ENCODE measurements at places on chromosomes 6 and 20.

DNA sequence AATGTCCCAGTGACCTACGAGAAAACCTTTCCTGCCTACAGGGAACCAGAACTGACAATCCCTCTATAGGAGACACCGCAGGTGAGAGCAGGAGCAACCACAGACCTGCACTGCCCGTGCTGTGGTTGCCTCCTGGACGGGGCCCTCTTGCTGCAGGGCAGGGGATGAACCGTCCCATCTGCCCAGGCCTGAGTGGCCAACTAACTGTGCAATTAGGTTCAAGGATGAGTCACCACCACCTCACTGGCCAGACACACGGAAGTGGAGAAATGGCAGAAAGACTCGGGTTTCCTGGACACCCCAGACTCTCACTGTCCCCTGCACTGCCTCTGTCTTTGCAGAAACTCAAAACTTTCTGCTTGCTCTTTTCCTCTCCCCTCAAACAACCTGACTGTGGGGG is 13.8 kb upstream of the HLA-G start:
- DNase-seq: no peak

DNA sequence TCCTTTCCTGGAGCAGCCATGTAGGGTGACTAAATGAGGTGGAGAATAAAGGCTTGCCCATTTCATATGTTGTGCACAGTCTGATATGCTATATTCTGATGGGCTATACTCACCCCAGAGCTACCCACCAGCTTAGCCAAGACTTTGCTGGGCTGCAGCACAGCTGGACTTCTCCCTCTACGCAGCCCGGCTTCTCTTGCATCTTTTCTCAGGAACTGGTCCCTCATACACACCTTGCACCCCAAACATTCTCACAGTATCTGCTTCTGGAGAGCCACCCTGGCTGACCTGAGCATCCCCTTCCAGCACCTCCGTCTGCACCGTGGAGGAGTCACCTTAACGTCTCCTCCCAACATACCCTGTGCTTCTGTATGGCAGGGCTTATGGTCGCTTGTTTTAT is 150.8 kb upstream of the PMEPA1 start:
- DNase-seq: no peak

GRCh38 chr6:16367571-16367970 is 129.2 kb downstream of the GMPR start:
- DNase-seq: no peak

DNA sequence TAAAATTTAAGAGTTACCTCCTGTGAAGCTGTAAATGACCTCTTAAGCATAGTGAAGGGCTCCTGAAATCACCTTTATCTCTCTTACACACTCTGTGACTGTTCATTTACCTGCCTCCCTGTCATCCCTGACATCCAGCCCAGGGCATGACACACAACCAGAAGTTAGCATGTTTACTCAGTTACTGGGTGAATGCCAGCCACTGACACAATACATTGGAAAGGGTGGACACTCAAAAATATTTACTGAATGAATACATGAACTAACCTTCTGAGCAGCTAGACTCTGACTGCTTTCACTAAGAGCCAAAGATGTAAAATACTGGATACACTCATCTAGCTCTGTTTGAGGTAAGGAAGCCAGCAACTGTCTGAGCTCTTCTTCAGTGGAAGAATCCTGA is 25.3 kb downstream of the SERAC1 start:
- DNase-seq: no peak

DNA sequence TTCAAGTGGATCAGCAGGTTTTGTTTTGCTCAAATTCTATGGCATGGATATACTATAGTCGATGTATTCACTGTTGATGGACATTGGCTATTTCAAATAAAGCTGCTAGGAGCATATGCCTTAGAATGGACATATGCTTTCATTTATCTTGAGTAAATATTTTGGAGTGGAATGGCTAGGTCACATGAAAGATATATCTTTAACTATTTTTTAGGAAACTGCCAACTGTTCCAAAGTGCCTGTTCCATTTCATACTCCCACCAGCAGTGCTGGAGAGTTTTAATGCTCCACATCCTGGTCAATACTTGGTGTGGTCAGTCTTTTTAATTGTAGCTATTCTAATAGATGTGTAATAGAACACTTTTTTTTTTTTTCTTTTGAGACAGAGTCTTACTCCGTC is 81.1 kb upstream of the PIM1 start:
- DNase-seq: no peak

GRCh38 chr20:44640522-44640921 is 11.0 kb downstream of the ADA start:
- no peak for DNase-seq

GRCh38 chr20:25858495-25859425 is 162.1 kb upstream of the ZNF337 start:
- no peak for DNase-seq

- no peak for DNase-seq
These were observed 156.8 kb upstream of the JARID2 start for GRCh38 chr6:15088904-15089568.

DNA sequence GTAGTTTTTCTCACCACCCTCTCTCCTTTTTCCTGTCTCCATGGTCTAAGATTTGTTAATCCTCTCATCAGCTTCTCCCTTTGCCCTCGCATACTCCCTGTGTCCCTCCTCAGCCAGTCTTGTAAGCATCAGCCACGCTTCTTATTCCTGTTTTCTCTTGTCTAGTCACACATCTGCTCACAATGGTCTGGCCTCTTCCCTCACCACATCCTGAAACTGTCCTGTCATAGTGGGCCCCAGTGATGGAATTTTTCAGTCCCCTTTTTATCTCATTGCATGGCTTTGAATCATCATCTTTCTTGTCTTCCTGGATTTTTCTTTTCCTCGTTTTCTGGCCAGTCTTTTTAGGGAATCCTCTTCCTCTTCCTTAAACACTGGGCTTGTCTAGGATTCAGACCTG is 57.2 kb downstream of the GFRA4 start:
- no peak for DNase-seq

DNA sequence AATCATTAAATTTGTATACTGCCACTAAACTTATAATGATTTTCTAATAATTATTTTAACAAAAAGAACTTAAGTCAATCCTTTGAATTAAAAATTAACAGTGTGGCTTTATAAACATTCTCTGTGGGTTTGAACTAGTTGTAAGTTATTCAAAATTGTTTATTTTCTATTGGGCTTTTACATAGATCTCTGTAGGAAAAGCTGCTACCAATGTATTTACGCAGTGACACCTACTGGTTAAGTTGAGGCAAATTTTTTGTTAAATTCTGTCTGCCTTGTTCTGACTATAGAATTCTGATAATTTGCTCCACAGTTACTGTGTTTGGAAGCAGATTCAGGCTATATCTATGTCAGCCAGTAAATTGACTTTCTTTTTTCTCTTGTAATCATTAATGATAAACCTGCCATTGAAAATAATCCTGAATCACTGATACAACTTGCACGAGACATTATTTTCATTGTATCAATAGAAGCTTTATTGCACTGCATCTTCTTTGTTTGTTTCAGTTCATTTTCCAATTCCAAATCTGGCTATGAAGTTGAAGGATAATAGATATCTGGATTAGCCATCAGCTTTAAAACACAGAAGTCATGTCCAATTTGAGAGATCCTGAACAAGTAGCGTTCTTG is 66.0 kb upstream of the UTRN start:
- DNase-seq: no peak

DNA sequence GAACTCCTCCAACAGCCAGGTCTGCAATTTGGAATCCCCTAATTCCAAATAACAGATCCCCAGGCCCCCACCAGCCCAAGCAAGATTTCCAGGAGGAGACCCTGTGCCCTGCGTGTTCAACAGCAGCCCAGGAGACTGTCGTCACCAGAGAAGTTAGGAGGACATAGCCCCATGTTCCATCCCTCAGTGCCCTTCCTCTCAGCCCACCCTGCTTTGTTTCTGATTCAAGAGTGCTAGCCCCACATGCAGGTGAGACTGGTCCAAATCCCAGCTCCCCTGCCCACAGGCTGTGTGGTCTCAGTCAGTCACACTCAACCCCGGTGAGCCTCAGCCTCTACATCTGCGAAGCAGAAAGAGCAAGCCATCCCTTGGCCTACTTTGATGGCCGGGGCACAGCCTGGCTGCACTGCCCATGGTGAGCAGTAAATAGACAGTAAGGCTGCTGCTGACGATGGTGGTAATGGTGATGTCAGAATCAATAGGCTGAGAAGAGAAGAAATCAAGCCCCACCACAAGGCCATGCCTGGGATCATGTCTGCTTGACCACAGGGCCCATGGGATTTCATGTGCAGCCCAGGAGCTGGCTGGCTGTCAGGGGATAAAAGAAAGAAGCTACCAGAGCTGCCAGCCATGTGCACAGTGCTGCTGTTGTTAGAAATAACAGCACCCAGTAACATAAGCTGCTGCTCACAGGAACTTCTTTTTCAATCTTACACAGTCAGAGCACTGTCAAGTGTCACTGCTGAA is 51.5 kb upstream of the NXT1 start:
- no peak for DNase-seq

GRCh38 chr6:39507331-39507998 is 185.0 kb upstream of the KCNK16 start:
- no peak for DNase-seq

- no peak for DNase-seq
These were observed 25.1 kb upstream of the ENPP1 start for GRCh38 chr6:131782764-131783163.

DNA sequence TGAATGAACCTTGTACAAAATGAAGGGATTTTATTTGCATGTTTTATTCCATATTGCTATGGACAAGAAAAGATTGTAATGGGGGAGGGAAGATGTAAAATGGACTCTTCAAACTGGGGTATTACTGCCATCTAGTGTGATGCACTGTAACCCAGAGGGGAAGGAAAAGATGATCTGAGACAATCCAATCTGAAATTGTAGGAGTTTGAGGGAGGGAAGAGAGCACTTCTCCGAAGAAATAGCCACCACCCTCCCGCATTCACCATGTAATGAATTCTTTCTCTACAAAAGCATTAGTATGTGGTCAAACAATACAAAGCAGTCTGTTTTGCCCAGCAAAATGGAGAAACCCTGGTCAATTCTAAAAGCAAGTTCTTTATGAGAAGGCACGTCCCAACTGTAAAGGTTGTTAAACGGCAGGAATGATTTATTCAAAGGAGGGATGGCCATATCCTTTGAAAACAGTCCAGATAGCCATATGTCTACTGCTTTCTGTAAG is 679.5 kb upstream of the NRSN1 start:
- DNase-seq: no peak

DNA sequence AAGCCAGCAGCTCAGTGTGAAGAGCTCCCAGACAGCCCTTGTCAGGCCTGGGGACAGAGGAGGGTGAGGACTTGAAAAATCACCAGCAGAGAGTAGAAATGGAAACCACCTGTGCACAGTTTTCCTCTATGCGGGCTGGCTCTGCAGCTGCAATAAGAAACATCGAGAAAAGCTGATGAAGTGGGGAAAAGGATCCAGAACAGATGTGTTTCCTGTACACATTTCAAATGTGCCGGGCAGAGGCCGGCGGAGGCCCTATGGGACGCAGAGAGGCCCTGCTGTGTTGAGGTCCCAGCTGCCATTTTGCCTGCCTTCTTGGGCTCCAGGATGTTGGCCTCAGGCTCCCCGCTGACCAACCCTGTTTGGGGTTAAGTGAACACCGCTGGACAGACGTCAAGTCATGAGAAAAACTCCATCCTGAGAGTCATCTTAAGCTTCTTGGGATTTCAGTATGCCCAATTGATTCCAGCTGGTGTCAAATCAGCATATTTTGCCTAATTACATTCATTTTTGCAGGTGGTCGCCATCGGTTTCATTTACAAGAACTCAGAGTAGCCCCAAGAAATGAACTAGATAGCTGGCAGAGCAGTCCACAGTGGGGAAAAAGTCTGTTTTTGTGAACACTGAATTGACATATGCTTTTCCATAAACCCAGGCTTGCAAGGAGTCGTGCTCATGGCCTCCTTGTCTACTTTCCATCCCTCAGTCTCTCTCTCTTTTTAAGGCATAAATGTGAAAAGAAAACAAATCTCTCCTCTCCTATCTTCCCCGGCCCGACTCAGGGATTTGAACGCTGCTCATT is 150.4 kb upstream of the PHACTR3 start:
- DNase-seq: no peak

DNA sequence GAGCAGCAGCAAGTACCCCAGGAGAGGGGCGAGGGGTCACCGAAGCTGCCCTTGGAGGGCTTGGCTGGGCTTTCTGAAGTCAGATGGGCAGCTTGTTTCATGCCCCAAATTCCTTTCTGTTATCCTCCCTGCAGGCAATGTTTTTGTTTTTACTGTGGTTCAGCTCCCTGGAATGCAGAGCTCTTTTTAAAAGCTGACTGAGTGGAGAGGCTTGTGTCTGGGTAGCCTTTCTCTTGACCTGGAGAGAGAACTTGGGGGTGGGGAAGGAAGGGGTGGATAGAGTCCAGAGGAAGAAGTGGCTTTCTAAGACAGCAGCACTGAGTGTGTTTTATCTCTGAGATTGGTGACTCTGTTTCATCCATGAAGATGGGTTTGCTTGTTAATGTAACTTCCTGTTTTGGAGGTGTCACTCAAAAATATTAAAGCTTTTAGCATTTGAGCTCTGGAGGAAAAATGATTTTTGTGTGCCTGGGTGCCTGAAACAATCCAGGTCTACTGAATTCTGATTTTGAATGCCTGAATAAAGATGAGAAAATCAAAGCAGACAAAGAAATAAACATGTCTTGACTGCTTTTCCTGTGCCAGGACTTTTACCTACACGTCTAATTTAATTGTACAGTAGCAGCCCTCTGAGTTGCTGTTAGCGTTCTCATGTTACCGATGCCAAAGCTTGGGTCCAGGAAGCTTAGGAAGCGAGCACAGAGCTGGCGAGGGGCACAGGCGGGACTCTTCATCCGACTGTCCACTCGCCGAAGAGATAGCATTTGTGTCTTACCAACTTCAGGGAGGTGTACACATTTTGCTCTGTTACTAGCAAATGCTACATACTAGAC is 78.2 kb upstream of the EEF1E1 start:
- peak; percentile 75 for DNase-seq

DNA sequence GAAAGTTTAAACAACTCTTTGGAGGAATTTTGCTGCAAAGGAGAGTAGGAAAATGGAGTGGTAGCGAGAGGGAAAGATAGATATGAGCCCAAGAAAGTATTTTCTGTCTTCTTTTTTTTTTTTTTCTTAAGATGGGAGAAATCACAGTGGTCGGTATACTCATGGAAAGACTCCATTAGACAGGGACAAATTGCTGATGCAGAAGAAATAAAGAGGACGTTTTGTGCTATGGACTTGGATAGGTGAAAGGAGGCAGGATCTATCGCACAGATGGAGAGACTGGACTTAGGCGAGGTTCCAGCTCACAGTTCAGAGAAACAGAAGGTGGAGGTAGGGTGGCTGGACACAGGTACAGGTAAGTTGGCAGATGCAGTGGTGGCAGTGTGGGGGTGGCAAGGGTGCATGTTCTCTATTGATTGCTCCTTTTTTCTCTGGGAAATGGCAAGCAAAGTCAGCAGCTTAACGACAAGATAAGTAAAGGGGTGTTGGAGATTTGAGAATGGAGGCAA is 44.2 kb upstream of the ARMC2 start:
- no peak for DNase-seq
